ENCODE measurements at places on chromosomes 7 and 10. TPM values are rescaled to one million over a fixed set of nuclear protein-coding genes. Genes with fewer than 3 reads are reported as not detected.

MSRB2 gene
- 13.6 TPM for total RNA-seq

TMEM225B gene
- total RNA-seq, result 0.25 TPM

DNA sequence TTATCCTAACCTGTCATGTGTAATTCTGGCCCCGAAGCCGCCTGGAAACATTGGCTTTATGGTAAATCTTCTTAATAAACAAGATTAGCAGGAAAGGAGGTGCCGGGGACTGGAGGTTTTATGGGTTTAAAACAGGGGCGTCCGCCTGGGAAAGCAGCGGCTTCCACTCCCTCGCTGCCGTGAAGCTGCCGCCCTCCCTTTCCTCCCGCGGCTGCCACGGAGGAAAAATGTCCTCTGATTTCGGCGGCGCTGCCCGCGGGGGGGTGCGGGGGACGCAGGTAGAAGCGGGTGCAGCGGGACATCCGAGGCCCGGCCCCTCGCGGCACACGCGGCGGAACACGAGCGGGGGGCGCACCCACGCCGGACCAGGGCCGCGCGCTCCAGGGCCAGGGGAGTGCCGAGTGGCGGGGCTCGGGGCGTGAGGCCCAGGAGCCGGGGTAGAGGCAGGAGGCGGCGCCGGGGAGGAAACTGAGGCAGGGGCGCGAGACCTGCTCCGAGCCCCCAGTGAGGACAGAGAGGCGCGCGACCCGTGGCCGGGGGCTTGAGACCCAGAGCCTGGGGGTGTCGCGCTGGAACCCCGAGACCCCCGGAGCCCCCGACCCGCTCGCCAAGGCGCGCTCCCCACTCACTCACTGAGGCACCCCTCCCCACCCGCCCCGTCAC, 993 bp downstream of the PTPRN2 start:
- no peak for DNase-seq

TUBGCP2 gene
- 64.9 TPM for total RNA-seq

LRRC4 gene
- total RNA-seq, result 0.35 TPM

DNA sequence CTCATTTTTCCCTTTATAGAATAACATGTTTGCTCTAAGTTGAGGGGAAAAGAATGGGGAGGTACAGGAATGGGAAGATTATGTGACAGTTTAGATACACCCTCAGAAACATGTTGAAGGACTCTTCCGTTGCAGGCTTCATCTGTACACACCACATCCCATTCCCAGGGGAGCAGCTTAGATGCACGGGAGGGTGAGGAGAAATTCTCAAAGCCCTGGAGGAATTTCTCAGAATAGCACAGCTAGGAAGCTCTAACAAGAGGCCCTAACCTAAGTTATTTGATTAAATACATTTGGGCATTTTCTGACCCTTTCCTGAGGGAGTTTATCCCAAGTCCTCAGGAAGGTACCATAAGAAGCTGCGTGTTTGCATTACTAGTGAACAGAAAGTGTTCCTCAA, 660.2 kb upstream of the IGFBP3 start:
- no peak for DNase-seq

GRCh38 chr7:151101621-151102396, 15.5 kb downstream of the AGAP3 start:
- no peak for DNase-seq

GRCh38 chr7:29123626-29124190, 22.6 kb downstream of the CPVL start:
- no peak for DNase-seq
